T-helper 17 cell (primary cell): ENCODE measurements at places on chromosomes 5 and 9. TPM values are rescaled to one million over a fixed set of nuclear protein-coding genes. Genes with fewer than 3 reads are reported as not detected.

GRCh38 chr5:17388717-17389116, 109.3 kb upstream of the TAF11L2 start:
- no peak overlapping the region for H3K27ac ChIP-seq
- DNase-seq: no peak
- no peak overlapping the region for H3K4me3 ChIP-seq
- H3K36me3 ChIP-seq: no peaks in the 10 kb centered on the region
- no peaks in the 10 kb centered on the region for H3K4me1 ChIP-seq

GRCh38 chr5:141223112-141223783, at the start of gene PCDHB14:
TSS of gene PCDHB14 (plus strand) at chr5:141223343. CDS start at chr5:141223506, 163 bp downstream.
- no peak within 1 kb of the TSS for H3K27ac ChIP-seq
- no peak for DNase-seq
- no peak within 1 kb of the TSS for H3K4me3 ChIP-seq
- H3K27me3 ChIP-seq: peaks cover 29% of the 10 kb centered on the region
- H3K36me3 ChIP-seq: peaks cover 2% of the 10 kb centered on the region

GRCh38 chr5:107402434-107403227, 268.1 kb downstream of the EFNA5 start:
- no peak for DNase-seq
- no peak overlapping the region for H3K27ac ChIP-seq
- no peak overlapping the region for H3K4me3 ChIP-seq
- H3K27me3 ChIP-seq: peaks cover 16% of the 10 kb centered on the region
- H3K36me3 ChIP-seq: peaks cover 3% of the 10 kb centered on the region

GRCh38 chr5:27473307-27474046, 435.1 kb upstream of the CDH9 start:
- DNase-seq: no peak
- no peaks in the 10 kb centered on the region for H3K4me1 ChIP-seq
- no peak overlapping the region for H3K27ac ChIP-seq

DNA sequence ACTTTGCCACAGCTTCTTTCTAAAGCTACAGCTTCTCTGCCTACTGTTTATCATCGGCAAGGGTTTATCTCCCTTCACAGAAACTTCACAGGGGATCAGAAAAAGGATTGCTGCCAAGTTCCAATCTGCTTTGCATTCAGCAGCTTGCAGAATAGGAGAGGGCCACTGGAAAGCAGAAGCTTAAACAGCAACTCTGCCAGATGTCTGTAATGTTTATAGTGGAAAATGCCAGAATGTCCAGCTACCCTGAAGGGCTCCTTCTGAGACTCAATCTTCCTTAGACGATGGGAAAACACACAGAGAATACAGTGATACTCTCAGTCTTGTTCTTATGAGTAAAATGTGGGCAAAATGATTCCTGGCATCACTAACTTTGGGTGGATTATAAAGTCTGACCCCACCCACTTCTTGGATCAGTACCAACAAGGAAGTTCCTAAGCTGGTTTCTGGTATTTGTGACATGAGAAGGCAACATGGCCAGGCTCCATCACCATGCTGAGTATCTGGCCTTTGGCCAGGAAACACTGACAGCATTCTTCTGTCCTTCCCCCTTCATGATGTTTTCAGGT, 19.0 kb downstream of the STOM start:
- peaks cover 12% of the 10 kb centered on the region for H3K36me3 ChIP-seq
- no peak for DNase-seq
- no peak overlapping the region for H3K4me3 ChIP-seq

DNA sequence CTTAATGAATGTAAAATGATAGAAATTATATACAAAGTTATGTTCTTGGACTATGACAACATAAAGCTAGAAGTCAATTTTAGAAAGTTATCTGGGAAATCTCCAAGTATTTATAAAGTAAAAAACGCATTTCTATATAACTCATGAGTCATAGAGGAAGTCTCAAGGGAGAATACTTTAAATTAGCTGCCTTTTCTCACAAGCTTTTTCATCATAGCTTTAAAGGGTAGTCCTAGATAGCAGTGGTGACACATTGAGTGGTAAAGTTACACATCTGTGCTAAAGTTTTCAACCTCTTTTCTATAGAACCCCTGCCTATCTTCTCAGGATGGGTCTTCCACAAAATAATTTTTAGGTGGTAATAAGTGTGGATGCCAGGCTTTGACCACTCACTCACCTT, 598.3 kb upstream of the FAM174A start:
- H3K4me1 ChIP-seq: no peaks in the 10 kb centered on the region
- no peak overlapping the region for H3K4me3 ChIP-seq
- DNase-seq: no peak

DNA sequence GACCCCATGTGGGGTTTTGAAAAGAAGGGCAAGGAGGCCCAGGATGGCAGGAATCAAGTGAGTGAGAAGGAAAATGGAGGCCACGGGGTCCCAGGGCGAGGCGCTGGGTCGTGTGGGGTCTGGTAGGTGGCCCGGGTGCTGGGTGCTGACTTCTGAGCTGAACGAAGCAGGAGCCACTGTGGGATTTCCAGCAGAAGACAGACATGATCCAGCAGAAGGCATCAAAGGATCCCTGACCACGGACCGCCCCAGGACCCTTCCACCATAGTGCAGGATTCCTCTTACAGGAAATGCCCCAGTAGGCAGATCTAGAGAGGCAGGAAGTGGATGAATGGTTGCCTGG, 106.7 kb downstream of the ADAMTS2 start:
- peaks cover 22% of the 10 kb centered on the region for H3K27me3 ChIP-seq
- H3K4me1 ChIP-seq: no peaks in the 10 kb centered on the region
- H3K4me3 ChIP-seq: no peak overlapping the region
- DNase-seq: no peak

DNA sequence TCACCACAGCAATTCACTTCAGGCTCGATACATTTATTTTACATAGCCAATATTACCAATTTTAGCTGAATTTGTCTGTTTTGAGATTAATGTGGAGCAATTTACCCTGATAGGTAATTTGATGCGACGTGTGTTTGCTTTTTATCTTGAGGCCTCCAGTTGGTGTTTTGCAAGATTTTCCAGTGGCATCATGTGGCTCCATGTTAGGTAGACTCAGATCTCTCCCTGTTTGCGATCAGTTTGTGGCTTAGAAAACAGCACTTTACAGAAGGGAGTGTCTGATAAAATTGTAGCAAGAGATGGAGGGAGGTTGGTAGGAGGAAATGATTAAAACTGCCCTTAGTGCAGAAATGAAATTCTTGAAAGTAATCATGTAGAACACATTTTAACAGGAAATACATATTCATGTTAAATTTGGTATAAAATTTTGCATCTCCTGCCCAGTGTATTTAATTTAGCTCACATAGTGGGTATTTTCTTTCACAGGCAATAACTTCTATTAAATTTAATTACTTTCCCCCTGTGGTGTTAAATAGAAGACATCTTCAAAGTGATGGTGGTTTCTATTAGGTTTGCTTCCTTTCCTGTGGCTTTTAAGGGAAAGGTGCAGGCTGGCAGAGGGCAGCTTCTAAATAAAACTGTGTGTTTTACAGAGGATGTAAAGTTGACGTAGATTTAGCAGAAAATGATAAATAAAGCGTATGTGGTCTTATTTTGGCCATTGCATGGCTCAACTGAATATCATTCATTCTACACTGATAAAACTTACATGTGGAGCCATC, 135.8 kb downstream of the KDM4C start:
- H3K27ac ChIP-seq: peak overlapping the region; percentile 34
- peaks cover 36% of the 10 kb centered on the region for H3K4me1 ChIP-seq
- no peaks in the 10 kb centered on the region for H3K27me3 ChIP-seq
- no peak overlapping the region for H3K4me3 ChIP-seq
- no peak for DNase-seq

DNA sequence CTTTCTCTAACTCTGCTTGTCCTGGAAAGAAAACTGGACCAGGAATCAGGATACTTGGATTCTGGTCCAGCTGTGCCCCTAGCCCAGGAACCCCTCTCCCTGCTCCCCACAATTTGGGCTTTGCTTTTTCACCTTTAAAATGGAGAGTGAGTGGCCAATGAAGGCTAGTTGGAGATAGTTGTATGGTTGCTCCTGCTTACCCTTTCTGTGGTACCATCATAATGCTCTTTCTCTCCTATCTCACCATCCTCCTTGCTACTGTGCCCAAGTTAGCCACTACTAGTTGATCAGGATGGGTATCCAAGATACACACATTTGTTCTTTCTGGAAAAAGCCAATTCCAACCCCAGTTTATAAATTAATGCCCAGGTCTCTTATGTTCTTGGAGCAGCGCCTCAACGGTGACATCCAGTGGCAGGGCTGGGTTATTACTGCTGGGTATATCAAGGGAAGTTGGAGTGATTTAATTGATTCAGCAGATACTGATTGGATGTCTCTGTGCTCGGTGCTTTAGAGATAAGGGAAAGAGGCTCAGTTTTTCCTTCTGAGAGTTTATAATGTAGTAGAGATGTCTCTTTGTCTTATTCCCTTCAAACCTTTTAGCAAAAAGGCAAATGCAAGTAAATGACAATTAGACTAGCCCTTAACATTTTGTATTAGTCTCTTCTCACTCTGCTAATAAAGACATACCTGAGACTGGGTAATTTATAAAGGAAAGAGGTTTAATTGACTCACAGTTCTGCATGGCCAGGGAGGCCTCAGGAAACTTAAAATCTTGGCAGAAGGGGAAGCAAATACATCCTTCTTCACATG, 38.5 kb downstream of the FAXDC2 start:
- H3K36me3 ChIP-seq: peaks cover 7% of the 10 kb centered on the region
- H3K27ac ChIP-seq: peak overlapping the region; percentile 53
- peak; percentile 41 for DNase-seq
- no peaks in the 10 kb centered on the region for H3K27me3 ChIP-seq
- peak overlapping the region; percentile 67 for H3K4me3 ChIP-seq

DNA sequence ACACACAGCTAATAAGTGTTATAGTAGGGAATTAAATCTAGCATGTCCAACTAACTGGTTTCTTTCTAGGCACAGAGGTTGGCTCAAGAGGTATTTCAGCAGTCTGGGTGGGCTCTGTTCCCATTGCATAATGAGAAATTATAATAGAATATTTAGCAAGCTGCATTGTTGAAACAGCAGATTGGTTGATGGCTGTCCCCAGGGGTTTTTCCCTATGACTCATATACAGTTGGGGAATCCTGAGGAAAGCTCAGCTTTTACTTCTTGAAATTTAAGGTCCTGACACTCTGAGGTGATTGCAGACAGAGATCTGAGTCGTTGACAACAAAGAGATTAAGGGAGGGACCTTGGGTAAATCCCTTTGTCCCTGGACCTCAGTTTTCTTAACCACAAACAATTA, 38.3 kb upstream of the TNFSF8 start:
- no peaks in the 10 kb centered on the region for H3K27me3 ChIP-seq
- peaks cover 9% of the 10 kb centered on the region for H3K4me1 ChIP-seq
- no peak overlapping the region for H3K4me3 ChIP-seq
- H3K36me3 ChIP-seq: no peaks in the 10 kb centered on the region

DNA sequence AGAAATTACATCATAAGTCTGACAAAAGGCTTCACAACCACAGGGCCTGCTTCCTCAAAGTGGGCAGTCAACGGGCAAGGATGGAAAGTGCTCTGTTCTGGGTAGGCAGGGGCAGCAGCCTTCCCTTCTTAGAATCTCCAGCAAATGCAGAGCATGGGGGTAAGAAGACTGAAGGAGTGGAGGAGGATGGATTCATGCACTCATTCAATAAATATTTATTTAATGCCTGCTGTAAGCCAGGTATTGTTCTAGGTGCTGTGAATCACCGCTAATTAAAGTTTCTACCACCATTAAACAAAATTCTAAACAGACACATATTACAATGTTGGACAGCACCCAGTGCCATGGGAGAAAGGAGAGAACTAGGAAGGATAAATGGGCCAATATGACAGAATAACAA, 195.6 kb downstream of the ELAVL2 start:
- no peaks in the 10 kb centered on the region for H3K36me3 ChIP-seq
- H3K27me3 ChIP-seq: no peaks in the 10 kb centered on the region
- no peak overlapping the region for H3K27ac ChIP-seq
- H3K4me1 ChIP-seq: no peaks in the 10 kb centered on the region

DNA sequence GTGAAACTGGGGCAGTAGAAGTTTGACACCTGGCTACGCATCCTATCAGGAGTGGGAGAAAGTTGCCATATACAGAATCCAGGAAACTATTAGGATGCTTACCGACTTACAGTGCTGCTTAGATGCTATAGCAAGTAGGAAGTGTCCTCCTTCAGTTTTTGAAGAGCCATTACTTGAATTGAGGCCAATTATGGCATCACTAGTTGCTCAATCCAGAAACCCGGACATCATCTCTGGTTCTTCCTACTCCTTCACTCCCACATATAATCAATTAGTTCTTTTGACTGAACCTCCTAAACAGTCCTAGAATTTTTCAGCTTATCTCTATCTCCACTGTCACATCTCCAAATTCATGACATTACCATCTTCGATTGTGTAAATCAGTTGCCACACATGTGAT, 41.8 kb upstream of the UGCG start:
- no peaks in the 10 kb centered on the region for H3K27me3 ChIP-seq
- no peak overlapping the region for H3K4me3 ChIP-seq
- H3K36me3 ChIP-seq: peaks cover 3% of the 10 kb centered on the region
- no peak for DNase-seq
- no peak overlapping the region for H3K27ac ChIP-seq
- H3K4me1 ChIP-seq: peaks cover 3% of the 10 kb centered on the region

GRCh38 chr5:78005021-78005785, 229.1 kb upstream of the TBCA start:
- DNase-seq: no peak
- no peak overlapping the region for H3K4me3 ChIP-seq
- H3K27me3 ChIP-seq: no peaks in the 10 kb centered on the region
- H3K36me3 ChIP-seq: peaks cover 2% of the 10 kb centered on the region
- no peak overlapping the region for H3K27ac ChIP-seq

- no peak for DNase-seq
- peaks cover 72% of the 10 kb centered on the region for H3K27me3 ChIP-seq
- no peaks in the 10 kb centered on the region for H3K36me3 ChIP-seq
- no peak overlapping the region for H3K4me3 ChIP-seq
Observed at GRCh38 chr5:79021753-79022152, 36.6 kb upstream of the ARSB start.

DNA sequence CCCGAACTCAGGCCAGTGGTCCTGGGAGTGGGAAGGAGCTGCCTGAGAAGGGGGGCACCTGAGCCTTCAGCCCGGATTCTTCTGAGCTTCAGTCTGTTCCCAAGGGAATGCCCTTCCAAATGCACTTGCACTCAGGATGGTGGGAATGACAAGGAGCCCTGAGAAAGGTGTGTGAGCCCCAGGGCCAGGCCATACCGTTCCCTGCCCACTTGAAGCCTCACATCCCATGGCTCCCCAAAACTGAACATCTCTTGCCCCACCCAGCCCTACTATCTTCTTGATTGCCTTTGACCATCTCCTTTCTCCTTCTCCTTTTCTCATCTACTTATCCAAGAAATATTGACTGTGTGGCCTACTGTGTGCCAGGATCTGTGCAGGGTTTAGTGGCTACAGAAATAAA, 84.4 kb upstream of the HSPA9 start:
- H3K27ac ChIP-seq: no peak overlapping the region
- no peak for DNase-seq
- H3K36me3 ChIP-seq: peaks cover 6% of the 10 kb centered on the region
- peaks cover 28% of the 10 kb centered on the region for H3K4me1 ChIP-seq
- H3K4me3 ChIP-seq: no peak overlapping the region

Gene DRD1
- not detected for total RNA-seq

Gene TRPM3
- total RNA-seq: not detected

Gene PCDHGB7
- not detected for total RNA-seq

Gene N4BP3
- total RNA-seq: 9.0 TPM

Gene BTNL3
- total RNA-seq: not detected

Gene GRM6
- not detected for total RNA-seq
